ENCODE measurements at places on chromosomes 2 and 18. TPM values are rescaled to one million over a fixed set of nuclear protein-coding genes. Genes with fewer than 3 reads are reported as not detected.

GRCh38 chr2:100278986-100279385 lies 43.3 kb downstream of the LONRF2 start:
- peaks cover 11% of the 10 kb centered on the region for H3K4me1 ChIP-seq
- peak overlapping the region; percentile 10 for H3K4me3 ChIP-seq

GRCh38 chr2:176128172-176128981 lies 1.1 kb upstream of the HOXD8 start:
- H3K27ac ChIP-seq, result peak overlapping the region; percentile 84
- H3K4me1 ChIP-seq, result peaks cover 55% of the 10 kb centered on the region
- H3K27me3 ChIP-seq, result peaks cover 79% of the 10 kb centered on the region
- H3K36me3 ChIP-seq, result no peaks in the 10 kb centered on the region
- no peak for DNase-seq

GRCh38 chr2:178871536-178871935 lies 64.3 kb upstream of the TTN start:
- peak; percentile 9 for DNase-seq
- H3K4me3 ChIP-seq, result no peak overlapping the region
- no peak overlapping the region for H3K27ac ChIP-seq
- H3K4me1 ChIP-seq, result peaks cover 9% of the 10 kb centered on the region
- H3K36me3 ChIP-seq, result no peaks in the 10 kb centered on the region
- H3K27me3 ChIP-seq, result no peaks in the 10 kb centered on the region

DNA sequence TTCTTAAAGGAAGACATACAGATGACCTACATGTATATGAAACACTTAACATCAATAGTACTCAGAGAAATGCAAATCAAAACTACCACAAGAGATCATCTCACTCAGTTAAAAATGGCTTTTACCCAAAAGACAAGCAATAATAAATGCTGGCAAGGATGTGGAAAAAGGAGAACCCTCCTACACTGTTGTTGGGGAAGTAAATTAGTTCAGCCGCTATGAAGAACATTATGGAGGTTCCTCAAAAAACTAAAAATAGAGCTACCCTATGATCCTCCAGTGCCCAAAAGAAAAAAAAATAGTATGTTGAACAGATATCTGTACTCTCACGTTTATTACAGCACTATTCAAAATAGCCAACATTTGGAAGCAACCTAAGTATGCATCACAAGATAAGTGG lies 1579.4 kb upstream of the TMEFF2 start:
- H3K36me3 ChIP-seq, result no peaks in the 10 kb centered on the region
- no peak overlapping the region for H3K27ac ChIP-seq
- DNase-seq, result no peak

DNA sequence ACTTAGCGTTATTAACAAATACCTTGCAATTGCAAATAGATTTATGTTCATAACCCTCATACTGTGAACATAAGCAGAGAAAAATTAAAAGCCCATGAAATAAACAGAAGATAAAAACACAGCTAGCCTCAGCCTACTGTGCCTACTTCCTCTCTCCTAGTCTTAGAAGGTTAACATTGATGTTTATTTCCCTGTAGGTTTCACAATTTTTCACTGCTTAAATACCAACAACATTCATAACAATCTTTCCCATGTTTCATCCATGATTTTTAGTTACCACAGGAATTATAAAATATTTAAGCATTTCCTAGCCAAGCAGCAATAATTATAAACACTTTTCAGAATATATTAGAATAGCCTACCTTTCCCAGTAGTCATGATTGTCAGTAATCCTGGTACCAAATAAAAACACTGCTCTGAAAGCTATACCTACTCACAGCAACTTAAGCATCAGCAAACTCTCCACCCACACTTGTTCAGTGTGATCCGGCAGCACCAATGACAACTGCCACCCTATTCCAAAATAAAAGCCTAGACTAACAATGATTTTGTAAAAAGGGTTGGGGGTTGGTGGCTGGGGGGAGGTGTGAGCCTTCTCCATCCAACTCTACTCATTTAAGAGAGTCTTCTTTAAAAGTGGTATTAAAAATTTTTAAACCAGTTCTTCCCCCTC lies 40.6 kb upstream of the RNU4ATAC start:
- H3K27me3 ChIP-seq, result no peaks in the 10 kb centered on the region
- H3K27ac ChIP-seq, result peak overlapping the region; percentile 65
- H3K36me3 ChIP-seq, result peaks cover 7% of the 10 kb centered on the region
- H3K4me3 ChIP-seq, result peak overlapping the region; percentile 81
- H3K4me1 ChIP-seq, result peaks cover 4% of the 10 kb centered on the region
- DNase-seq, result no peak

- H3K27ac ChIP-seq, result peak overlapping the region; percentile 90
- no peaks in the 10 kb centered on the region for H3K36me3 ChIP-seq
- H3K4me1 ChIP-seq, result peaks cover 8% of the 10 kb centered on the region
- peak; percentile 24 for DNase-seq
- H3K27me3 ChIP-seq, result peaks cover 27% of the 10 kb centered on the region
These were observed 26.4 kb downstream of the RTP5 start for GRCh38 chr2:241895712-241896641.

- H3K36me3 ChIP-seq, result no peaks in the 10 kb centered on the region
- no peaks in the 10 kb centered on the region for H3K4me1 ChIP-seq
- no peaks in the 10 kb centered on the region for H3K27me3 ChIP-seq
- no peak for DNase-seq
- no peak overlapping the region for H3K27ac ChIP-seq
- no peak overlapping the region for H3K4me3 ChIP-seq
These were observed 768.5 kb downstream of the LRP1B start for GRCh38 chr2:141362311-141362710.

- no peaks in the 10 kb centered on the region for H3K4me1 ChIP-seq
- no peaks in the 10 kb centered on the region for H3K27me3 ChIP-seq
- no peak overlapping the region for H3K27ac ChIP-seq
- no peak overlapping the region for H3K4me3 ChIP-seq
- no peaks in the 10 kb centered on the region for H3K36me3 ChIP-seq
These were observed 943.9 kb downstream of the EPHA4 start for GRCh38 chr2:220628252-220628651.

- H3K27me3 ChIP-seq, result peaks cover 5% of the 10 kb centered on the region
- H3K4me1 ChIP-seq, result peaks cover 11% of the 10 kb centered on the region
- no peak for DNase-seq
- H3K27ac ChIP-seq, result no peak overlapping the region
- H3K36me3 ChIP-seq, result no peaks in the 10 kb centered on the region
- no peak overlapping the region for H3K4me3 ChIP-seq
These were observed 5.5 kb upstream of the MAP4K4 start for GRCh38 chr2:101692041-101692440.

DNA sequence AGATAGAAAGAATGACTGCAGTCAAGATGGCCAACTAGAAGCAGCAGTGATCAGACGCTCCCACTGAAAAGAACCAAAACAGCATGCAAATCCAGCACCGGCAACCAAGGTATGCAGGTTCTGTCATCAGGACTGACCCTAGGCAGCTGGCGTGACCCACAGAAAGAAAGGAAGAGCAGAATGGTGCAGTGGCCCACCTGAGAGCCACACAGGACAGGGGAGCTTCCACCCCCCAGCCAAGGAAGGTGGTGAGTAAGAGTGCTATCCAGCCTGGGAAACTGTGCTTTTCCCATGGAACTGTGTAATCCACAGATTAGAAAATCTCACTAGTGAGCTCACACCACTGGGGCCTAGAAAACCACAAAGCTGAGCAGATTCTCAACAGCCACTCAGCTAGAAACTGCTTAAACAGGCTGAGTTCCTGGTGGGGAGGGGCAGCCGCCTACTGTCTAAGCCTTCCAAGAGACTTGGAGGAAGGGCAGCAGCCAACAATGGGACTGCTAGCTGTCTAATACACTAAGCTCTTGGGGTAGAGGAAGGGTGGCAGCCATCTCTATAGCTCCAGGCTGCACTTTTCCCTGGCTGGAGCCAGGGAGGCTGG lies 127.9 kb downstream of the EVA1A start:
- H3K4me3 ChIP-seq, result no peak overlapping the region
- H3K27ac ChIP-seq, result no peak overlapping the region
- peaks cover 1% of the 10 kb centered on the region for H3K27me3 ChIP-seq
- DNase-seq, result no peak

MFSD2B gene
- 0.42 TPM for polyA plus RNA-seq

CYBRD1 gene
- polyA plus RNA-seq, result 22.3 TPM

ERMN gene
- polyA plus RNA-seq, result not detected

Data from immature natural killer cell (primary cell).